Activated naive CD8-positive, alpha-beta T cell treated with anti-CD3 and anti-CD28 coated beads, Interleukin-2, amount 50 U/mL, for 24 hours (primary cell): ENCODE measurements at places on chromosomes 6 and 20.

- no peak for DNase-seq
Measured at GRCh38 chr6:30207619-30208295, 5.4 kb downstream of the TRIM26 start.

GRCh38 chr6:71498638-71499037 lies 210.0 kb downstream of the OGFRL1 start:
- no peak for DNase-seq

- no peak for DNase-seq
Measured at GRCh38 chr20:36818861-36819260, 45.3 kb upstream of the DSN1 start.

DNA sequence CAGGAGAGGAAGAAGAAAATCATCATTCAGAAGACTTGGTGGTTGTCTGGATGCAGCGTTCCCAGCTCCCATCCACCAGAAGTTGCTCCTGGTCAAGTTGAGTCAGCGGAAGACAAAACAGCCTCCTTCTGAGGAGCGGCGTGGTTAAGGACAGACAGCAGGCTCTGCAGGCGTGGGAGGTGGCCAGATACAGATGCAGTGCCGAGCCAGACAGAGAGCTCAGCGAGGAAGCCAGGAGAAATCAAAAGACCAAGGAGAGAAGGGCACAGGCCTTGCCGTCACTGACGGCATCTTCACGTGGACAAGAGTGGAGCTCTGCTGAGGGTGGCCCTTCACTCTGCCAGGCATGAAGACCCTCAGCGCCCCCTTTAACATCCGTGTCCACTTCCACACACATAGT lies 158.5 kb downstream of the THBS2 start:
- DNase-seq: no peak

- DNase-seq: no peak
Measured at GRCh38 chr6:16109659-16110305, 19.1 kb upstream of the MYLIP start.
